Activated CD4-positive, alpha-beta memory T cell treated with anti-CD3 and anti-CD28 coated beads for 36 hours (primary cell): ENCODE measurements at places on chromosomes 1 and 21.

GRCh38 chr1:6145864-6146410 is 34.2 kb downstream of the CHD5 start:
- DNase-seq, result no peak

DNA sequence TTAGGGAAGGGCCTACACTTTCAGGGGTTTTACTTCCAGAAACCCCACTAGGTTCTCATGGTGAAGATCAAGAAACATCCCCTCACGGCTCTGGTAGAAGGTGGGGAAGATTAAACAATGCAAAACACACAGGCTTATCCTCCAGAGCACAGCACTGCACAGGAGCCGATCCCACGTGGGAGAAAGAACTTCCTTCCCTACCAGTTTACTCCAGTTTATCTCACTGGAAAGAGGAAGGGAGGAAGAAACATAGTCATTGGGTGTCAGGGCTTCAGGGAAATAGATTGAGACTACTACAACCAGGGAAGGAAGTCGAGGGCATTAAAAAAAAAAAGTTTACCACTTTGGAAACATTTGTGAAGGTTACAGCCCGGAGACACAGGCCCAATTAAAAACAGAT is 164.4 kb downstream of the NTPCR start:
- DNase-seq, result no peak

DNA sequence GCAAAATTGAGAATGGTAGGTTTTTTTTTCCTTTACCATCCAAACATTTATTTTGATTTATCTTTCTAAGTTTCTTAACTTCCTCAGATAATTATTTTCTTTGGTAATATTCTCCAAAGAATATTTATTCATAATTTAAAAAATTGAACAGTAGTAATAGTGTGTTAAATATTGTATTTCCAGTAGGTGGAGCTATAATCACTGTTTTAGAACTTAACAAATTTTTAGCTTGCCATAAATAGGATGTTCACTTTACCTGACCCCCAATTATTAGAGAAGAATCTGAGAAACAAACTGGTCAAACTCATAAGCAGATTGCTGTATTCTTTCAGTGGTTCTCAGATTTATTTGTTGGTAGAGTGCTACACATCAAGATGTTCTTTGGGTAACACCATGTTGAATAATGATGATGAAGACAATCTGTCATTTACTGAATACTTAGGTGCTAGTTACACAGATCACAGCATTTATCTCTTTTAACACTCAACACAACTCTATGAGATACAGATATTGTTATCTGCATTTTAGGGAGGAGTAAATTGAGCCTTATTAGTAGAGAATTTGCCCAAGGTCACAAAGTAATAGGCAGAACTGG is 82.4 kb upstream of the GPR88 start:
- no peak for DNase-seq

DNA sequence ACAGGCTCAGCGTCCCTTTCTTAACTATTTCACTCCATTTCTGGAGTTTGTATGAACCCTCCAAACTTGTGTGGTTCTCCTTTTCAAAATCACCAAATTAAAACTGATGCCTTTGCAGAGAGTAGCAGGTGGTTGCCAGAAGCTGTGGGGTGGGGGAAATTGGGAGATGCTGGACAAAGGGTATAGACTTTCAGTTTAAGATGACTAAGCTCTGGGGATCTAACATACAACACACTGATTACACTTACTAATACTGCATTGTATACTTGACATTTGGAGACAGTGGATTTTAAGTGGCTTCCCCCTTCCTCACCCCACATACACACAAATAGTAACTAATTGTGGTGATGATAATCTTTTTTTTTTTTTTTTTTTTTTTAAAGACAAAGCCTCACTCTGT is 11.1 kb upstream of the SCYL3 start:
- no peak for DNase-seq
